Bronchial smooth muscle cell (primary cell): ENCODE measurements at places on chromosomes 13 and 19. TPM values are rescaled to one million over a fixed set of nuclear protein-coding genes. Genes with fewer than 3 reads are reported as not detected.

The PDE4C gene
- 2.2 and 2.9 TPM in 2 replicates for total RNA-seq

The RDH8 gene
- not detected in 2 replicates for total RNA-seq

The ZNF880 gene
- 22.9 and 40.5 TPM in 2 replicates for total RNA-seq

The FCGBP gene
- 0.32 and 1.1 TPM in 2 replicates for total RNA-seq

The ATP4A gene
- not detected in 2 replicates for total RNA-seq

The ZNF180 gene
- total RNA-seq: 5.8 and 7.9 TPM in 2 replicates

The KL gene
- total RNA-seq: under 0.01 TPM in 1 of 2 replicates, not detected in the other

The CCDC124 gene
- 40.4 and 41.1 TPM in 2 replicates for total RNA-seq

The PDX1 gene
- total RNA-seq: not detected in 2 replicates

The LIG4 gene
- 3.4 and 5.2 TPM in 2 replicates for total RNA-seq

The ZNF28 gene
- total RNA-seq: 7.3 and 9.4 TPM in 2 replicates

The FLT3LG gene
- total RNA-seq: 4.9 and 5.3 TPM in 2 replicates

The KPTN gene
- 4.7 and 5.4 TPM in 2 replicates for total RNA-seq

The MYH14 gene
- under 0.01 and 0.09 TPM in 2 replicates for total RNA-seq

The LRRC4B gene
- under 0.01 and 0.94 TPM in 2 replicates for total RNA-seq

The CEACAM6 gene
- not detected in 2 replicates for total RNA-seq

The IGFL1 gene
- total RNA-seq: not detected in 2 replicates

The RASL11A gene
- total RNA-seq: 35.0 and 59.2 TPM in 2 replicates

The NFKBIB gene
- 5.9 and 7.4 TPM in 2 replicates for total RNA-seq

The LCP1 gene
- 0.17 TPM in 1 of 2 replicates, not detected in the other for total RNA-seq
